IMR-90 (cell line): ENCODE measurements at places on chromosomes 5 and 9.

DNA sequence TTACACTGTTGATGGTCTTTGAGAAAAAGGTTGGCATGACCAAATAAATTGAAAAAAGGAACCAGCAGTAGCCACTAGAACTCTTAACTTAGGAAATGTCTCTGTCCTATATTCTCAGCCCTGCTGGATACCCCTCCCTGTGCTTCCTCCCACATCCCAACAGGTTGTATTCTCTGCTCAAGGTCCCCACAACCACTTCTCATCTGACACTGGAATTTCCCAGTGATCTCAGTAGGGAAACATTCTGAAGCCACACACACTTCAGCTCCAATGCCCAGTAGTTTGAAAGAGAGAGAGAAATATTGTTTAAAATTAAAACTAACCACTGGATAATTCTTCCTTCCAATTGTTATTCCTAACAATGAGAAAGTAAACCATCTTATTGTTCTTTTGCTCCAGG lies 30.0 kb upstream of the NREP start:
- DNase-seq = peak; percentile 50
- H3K4me1 ChIP-seq = peaks cover 2% of the 10 kb centered on the region
- no peak overlapping the region for H3K27ac ChIP-seq
- no peak overlapping the region for H3K4me3 ChIP-seq
- H3K27me3 ChIP-seq = no peaks in the 10 kb centered on the region

- no peaks in the 10 kb centered on the region for H3K27me3 ChIP-seq
- H3K4me3 ChIP-seq = no peak overlapping the region
- peak; percentile 88 for DNase-seq
- no peaks in the 10 kb centered on the region for H3K36me3 ChIP-seq
These were observed 58.2 kb upstream of the PRR16 start for GRCh38 chr5:120405923-120406322.

- no peaks in the 10 kb centered on the region for H3K27me3 ChIP-seq
- peaks cover 19% of the 10 kb centered on the region for H3K4me1 ChIP-seq
- H3K27ac ChIP-seq = no peak overlapping the region
- no peak overlapping the region for H3K4me3 ChIP-seq
These were observed 77.4 kb downstream of the WWC1 start for GRCh38 chr5:168368854-168369253.

DNA sequence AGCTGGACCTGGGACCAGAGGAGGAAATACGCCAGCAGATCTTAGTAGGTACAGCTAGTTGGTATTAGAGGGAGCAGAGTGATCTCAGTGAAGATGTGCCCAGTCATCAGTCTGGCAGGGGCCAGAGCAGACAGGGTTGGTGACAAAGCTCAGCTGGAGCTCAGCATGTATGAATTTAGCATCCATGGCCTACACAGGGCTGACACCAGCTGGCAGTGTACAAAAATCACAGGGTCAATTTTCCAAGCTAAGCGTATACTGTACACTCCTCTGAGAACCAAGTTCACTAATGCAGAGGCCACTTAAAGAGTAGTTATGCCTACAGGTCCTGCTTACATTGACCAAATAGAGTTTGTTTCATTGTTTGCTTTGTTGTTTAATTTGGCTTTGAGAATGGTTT lies 146.6 kb downstream of the SLC24A2 start:
- no peaks in the 10 kb centered on the region for H3K27me3 ChIP-seq
- no peak for DNase-seq
- H3K4me3 ChIP-seq = no peak overlapping the region
- H3K27ac ChIP-seq = no peak overlapping the region
- H3K36me3 ChIP-seq = no peaks in the 10 kb centered on the region
- H3K4me1 ChIP-seq = no peaks in the 10 kb centered on the region

GRCh38 chr5:41414598-41414997 lies 95.8 kb downstream of the PLCXD3 start:
- peaks cover 4% of the 10 kb centered on the region for H3K4me1 ChIP-seq
- DNase-seq = peak; percentile 96
- no peaks in the 10 kb centered on the region for H3K36me3 ChIP-seq

DNA sequence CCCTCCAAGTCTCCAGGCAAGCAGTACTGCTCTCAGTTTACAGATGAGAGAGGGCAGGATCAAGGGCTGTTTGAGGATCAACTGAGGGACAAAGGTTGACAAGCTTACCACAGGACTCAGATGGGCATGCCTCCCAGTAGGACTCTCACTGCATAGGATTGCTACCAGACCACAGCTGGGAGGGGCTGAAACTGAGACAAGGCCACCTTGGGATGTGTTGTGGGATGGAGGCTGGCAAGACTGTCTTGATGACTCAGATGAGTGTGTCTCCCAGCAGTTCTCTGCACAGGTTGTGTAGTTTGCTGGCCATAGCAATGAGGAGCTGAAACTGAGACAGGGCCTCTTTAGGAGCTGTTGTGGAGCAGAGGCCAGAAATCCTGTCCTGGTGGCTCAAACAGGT lies 222.2 kb upstream of the IRX1 start:
- H3K27ac ChIP-seq = no peak overlapping the region
- no peaks in the 10 kb centered on the region for H3K4me1 ChIP-seq
- H3K27me3 ChIP-seq = no peaks in the 10 kb centered on the region
- no peak overlapping the region for H3K4me3 ChIP-seq

DNA sequence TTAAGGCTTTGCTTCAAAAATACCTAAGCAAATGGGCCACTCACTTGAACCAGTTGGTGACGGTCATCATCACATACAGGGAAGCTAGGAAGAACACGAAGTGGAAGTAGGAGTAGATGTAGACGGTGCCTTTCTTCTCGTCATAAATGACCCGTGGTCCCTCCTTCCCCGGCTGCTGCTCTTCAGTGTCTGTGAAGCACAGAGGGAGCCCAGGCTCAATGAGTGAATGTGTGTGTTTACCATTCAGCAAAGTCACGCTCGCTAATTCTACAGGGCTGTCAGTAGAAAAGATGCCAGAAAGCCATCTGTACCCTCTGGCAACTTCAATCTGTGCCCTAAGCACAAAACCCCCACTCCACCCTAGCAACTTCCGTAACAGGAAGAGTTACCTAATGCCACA lies 109.8 kb downstream of the SERINC5 start:
- H3K27ac ChIP-seq = no peak overlapping the region
- no peaks in the 10 kb centered on the region for H3K27me3 ChIP-seq
- H3K4me1 ChIP-seq = no peaks in the 10 kb centered on the region
- peaks cover 5% of the 10 kb centered on the region; the same call in 1 of the 2 replicates for H3K36me3 ChIP-seq

DNA sequence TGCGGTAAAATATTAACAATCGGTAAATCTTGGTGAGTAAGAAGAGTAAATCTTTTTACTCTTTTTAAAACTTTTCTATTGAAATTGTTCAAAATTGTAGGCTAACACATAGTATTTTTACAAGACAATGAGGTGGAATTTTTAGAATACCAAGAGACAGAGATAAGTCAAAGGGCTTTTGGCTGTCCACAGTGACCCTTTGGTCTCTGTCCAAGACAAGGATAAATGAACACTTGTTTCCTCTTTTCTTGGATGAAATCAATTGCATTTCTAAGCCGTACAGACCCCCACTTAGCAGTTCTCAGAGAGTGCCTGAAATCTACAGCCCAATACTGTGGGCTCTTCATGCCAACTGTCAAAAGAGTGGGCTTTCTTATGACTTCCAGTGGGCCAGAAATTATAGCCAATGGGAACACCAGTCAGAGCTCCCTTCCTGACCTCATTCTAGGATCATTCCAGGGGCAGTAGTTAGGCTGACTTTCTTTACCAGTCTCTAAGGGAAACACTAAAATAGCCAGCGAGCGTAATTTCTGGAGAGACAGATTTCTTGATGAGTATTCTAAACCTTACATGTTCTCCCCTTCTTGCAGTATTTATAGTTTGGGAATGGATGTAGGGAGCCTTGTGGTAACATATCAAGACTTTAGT lies 74.1 kb downstream of the GALNT10 start:
- H3K36me3 ChIP-seq = peaks cover 5% of the 10 kb centered on the region; the same call in 1 of the 2 replicates
- no peaks in the 10 kb centered on the region for H3K27me3 ChIP-seq
- peaks cover 4% of the 10 kb centered on the region for H3K4me1 ChIP-seq
- H3K27ac ChIP-seq = no peak overlapping the region

DNA sequence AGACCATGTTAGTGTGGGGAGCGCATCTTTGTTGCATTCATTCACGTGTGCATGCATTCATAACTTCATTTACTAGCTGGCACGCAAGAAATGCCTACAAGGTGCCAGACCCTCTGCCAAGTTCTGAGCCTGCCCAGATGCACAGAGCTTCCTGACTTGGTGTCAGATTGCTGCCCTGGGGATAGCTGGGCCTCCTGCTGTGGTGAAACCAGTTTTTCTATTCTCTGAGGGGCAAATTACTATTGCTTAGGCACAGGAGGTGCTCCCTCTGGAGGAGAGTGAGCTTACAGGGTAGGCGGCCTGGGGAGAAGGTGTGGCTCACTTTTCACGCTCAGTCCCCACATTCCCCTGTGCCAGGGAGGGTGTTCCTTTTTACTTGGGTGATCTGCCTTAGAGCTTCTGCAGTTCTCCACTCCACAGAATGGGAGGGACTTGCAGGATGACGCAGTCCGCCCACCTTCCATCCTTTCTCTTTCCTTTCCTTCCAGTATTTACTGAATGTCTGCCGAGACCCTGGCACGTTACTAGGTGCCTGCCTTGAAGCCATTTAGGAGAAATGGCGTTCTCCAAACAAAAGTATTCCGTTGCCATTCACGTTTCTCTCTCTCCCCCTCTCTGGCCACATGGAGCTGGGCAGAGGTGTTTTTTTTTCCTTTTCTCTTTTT lies 27.9 kb upstream of the CTNNA1 start:
- H3K27ac ChIP-seq = no peak overlapping the region
- H3K4me3 ChIP-seq = no peak overlapping the region
- peak; percentile 48 for DNase-seq

- H3K27ac ChIP-seq = no peak overlapping the region
- peaks cover 51% of the 10 kb centered on the region for H3K27me3 ChIP-seq
- H3K4me1 ChIP-seq = peaks cover 3% of the 10 kb centered on the region; the same call in 1 of the 2 replicates
- no peak overlapping the region for H3K4me3 ChIP-seq
- H3K36me3 ChIP-seq = no peaks in the 10 kb centered on the region
These were observed 13.1 kb downstream of the NR6A1 start for GRCh38 chr9:124758061-124758460.

GRCh38 chr9:98287384-98287783 lies 31.9 kb upstream of the TBC1D2 start:
- no peak for DNase-seq
- H3K36me3 ChIP-seq = peaks cover 7% of the 10 kb centered on the region
- H3K27ac ChIP-seq = no peak overlapping the region
- H3K4me1 ChIP-seq = no peaks in the 10 kb centered on the region
- H3K27me3 ChIP-seq = peaks cover 5% of the 10 kb centered on the region; the same call in 1 of the 2 replicates
